ENCODE measurements at places on chromosomes 6 and 20.

DNA sequence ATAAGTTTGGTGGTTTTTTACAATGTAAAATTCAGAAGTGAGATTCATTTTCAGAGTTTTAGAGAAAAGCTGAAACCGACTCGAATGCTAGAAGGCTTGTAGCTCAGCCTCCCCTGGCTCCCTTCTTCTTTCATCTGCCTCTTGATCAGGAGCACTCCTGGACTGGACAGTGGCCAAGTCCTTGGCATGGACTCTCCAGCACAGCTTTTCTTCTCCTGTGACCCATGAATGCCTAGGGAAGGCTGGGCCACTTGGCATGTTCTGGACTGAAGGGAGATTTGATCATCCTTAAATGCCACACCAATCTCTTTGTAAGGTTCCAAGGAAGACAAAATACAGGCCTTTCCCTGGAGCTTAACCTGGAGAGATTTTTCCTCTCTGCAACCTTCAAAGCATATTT lies 384.0 kb upstream of the SASH1 start:
- no peak for DNase-seq

DNA sequence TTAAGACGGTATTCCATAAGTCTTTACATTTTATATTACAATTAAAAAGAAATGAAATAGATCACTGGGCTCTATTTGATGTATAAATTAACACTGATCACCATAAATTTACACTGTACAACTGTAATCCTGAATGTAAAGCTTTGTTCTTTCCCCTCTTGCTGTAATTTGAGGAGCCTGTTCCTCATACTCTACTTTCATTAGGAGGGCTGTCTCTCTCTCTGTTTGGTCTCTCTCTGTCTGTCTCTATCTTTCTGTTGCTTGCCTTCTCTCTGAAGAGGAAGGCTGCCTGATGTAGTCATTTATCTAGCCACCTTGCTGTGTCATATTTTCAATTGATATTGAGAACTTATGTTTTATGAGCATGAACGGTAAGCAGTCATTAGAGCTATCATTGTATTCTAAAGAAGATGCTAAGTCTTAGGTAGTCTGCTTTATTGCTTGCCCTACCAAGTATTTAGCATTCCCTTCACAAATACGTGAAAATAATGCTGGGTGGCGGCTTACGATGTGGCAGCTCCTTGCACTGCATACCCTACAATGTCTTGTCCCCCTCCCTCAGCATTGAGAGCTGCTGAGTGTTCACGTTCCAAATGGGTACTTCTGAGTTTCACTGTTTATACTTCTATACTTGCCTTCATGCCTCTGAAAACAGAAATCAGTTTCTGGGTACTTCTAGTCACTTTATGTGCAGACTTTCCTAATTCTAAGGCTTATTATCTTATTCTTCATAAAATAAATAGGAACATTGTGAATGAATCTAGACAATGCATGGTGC lies 205.5 kb downstream of the NKAIN2 start:
- no peak for DNase-seq

DNA sequence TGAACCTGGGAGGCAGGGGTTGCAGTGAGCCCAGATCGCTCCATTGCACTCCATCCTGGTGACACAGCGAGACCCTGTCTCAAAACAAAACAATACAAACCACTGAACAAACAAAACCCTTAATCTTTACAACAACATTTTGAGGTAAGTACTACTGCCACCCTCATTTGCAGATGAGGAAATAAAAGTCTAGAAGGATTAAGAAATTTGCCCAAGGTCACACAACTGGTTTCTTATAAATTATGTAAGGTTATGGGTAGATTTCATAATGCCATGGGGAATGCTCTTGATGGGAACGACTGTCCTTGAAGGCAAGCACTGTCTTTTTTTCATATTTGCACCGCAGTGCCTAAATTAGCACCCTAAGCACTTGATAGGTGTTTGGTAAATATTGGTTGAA lies 13.8 kb upstream of the B4GALT5 start:
- DNase-seq, result no peak

GRCh38 chr6:32852018-32852843 lies 1.3 kb downstream of the TAP1 start:
- DNase-seq, result no peak

GRCh38 chr6:111994791-111995190 lies 59.1 kb upstream of the CCN6 start:
- no peak for DNase-seq

Data from type B pancreatic cell (in vitro differentiated cells).